Stimulated activated CD4-positive, alpha-beta T cell treated with anti-CD3 and anti-CD28 coated beads, Interleukin-12 subunit alpha, Interleukin-12 subunit beta, amount 100 ng/mL, for 24 hours (primary cell): ENCODE measurements at places on chromosomes 5 and 9.

- DNase-seq = no peak
Measured at GRCh38 chr9:113221800-113222481, 597 bp downstream of the SLC31A1 start.

DNA sequence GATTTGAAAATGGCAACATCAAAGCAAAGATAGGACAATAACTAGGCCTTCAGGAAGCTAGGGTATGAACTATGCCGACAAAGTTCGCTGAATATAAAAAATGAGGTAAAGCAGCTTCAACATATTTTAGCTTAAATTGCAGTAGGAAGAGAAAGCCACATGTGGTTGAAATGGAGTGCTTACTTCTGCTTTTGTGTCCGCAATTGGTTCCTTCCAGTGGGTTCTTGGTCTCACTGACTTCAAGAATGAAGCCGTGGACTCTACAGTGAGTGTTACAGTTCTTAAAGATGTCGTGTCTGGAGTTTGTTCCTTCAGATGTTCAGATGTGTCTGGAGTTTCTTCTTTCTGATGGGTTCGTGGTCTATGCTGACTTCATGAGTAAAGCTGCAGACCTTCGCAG, 95.2 kb downstream of the APTX start:
- DNase-seq = no peak

GRCh38 chr9:1871626-1872419, 143.3 kb upstream of the SMARCA2 start:
- no peak for DNase-seq

DNA sequence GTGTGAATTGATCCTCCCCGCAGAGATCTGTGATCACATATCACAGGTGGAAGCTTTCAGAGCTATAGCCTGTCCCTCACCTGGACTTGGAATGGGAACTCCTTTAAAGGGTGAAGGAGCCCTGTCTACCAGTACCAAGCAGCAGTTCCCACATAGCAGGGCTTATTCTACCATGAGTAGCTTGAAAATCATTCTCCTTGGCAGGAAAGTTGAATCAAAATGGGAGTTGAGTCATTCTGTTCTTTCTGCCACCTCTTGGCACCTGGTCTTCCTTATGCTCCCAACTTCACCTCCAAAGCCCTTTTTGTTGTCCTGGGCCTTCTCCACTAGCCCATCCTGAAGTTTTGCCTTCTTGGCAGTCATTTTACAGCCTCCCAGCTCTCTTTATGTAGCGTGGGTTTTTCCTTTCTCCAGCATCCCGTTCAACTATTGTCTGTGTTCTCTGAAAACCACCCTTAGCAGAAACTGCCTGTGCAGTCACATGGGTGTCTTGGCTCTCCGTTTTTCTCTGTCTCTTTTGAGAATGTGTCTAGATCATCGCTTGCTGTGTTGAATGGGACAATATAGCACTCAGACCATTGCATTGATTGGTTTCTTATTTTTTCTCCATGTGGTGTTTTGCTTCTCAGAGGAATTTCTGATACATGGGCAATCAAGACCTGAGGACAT, 222.2 kb downstream of the AOPEP start:
- DNase-seq = no peak

- DNase-seq = no peak
Measured at GRCh38 chr9:130396581-130396980, 48.2 kb upstream of the ASS1 start.

DNA sequence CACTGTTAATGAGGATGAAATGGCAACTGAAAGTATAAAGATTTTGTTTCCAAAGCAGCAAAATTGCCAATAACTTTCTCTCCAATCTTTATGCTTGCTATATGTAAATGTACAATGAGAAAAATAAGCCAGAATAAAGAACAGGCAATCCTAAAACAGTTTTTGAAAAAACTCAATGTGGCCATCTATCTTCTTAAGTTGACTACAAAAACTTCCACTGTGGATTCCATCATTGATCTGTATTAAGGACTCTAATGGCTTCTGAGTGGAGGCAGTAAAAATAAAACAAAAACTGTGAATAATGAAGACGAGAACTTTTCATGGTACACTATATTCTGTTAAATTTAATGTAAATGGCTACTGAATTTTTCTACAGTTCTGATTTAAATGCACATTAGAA, 382.9 kb downstream of the TMEM232 start:
- DNase-seq = no peak
